ENCODE measurements at places on chromosomes 4 and X.

- no peak for DNase-seq
Observed at GRCh38 chrX:78124307-78124706, 15.1 kb downstream of the TAF9B start.

DNA sequence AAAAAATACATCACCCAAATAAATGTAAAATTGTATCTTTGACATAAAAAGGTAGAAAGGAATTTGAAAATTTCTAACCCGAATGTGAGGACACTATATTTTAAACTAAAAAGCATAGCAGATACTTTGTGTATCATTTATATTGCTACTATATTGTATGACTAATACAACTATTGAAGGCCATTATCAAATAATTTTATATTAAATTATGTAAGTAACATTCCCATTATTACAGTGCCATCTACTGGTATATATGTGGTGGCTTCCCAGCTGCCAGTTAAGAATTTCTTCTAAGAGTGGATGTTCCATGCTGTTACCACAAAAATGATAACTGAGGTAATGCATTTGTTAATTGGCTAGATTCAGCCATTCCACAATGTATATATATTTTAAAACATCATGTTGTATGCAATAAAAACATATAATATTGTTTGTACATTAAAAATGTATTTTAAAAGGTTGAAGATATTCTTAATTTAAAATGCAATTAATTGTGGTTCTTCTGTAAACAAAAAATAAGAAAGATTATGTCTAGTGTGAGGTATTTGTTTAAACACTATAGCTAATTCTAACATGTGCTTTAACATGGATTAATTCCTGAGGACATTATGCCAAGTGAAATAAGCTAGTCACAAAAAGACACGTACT, 65.3 kb downstream of the EGF start:
- DNase-seq, result peak; percentile 12

DNA sequence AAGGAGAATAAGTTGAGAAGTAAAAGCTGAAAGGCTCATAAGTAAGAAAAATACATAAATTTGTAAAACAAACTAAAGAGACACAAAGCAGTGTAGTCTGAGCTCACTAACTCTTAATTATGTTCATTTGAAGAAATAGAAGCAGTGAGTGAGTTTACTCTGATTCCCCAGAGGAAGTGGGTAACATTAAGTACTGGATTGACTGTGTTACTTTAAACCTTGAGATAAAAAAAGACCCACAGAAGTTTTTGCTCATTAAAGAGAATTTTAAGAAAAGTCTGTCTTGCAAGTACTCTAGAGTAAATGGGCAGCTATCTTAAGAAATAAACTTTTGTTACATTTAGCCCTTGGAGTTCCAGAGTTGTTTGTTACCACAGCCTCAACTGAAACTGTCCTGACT, 2466.9 kb downstream of the PCDH7 start:
- DNase-seq, result no peak

DNA sequence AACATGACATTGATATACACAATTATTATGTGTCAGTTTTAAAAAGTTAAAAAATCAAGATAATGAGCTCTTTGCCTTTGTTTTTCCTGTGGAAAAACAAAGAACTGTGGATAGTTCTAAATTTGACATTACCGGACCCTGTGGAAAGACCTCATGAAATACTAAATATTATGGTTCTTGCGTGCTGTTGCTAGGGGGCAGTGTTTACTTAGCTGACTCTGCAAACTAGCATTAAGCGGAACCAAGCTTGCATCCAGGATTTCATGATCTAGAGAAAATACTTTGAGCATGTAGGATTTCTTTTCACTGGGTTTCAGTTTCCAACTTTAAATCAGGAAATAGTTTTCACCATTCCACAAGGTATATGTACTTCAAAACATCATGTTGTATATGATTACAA, 33.6 kb downstream of the CLCN4 start:
- no peak for DNase-seq

DNA sequence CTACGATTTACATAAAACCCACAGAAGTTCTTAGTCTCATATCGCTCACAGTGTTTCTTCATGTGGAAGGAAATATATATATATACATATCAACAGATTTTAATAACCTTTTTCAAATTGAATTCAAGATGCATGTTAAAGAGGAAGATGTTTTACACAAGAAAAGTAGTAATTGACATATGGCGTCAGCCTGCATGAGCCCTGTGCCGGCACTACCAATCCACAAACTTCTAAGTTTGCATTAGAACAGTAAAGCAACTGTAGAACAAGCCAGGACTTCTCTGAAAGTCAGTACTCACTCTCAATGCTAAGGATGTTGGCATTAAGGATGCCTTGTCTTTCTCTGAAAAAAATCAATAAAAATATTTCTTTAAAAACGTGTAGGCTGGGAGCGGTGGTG, 441.3 kb upstream of the SMIM31 start:
- DNase-seq, result no peak

DNA sequence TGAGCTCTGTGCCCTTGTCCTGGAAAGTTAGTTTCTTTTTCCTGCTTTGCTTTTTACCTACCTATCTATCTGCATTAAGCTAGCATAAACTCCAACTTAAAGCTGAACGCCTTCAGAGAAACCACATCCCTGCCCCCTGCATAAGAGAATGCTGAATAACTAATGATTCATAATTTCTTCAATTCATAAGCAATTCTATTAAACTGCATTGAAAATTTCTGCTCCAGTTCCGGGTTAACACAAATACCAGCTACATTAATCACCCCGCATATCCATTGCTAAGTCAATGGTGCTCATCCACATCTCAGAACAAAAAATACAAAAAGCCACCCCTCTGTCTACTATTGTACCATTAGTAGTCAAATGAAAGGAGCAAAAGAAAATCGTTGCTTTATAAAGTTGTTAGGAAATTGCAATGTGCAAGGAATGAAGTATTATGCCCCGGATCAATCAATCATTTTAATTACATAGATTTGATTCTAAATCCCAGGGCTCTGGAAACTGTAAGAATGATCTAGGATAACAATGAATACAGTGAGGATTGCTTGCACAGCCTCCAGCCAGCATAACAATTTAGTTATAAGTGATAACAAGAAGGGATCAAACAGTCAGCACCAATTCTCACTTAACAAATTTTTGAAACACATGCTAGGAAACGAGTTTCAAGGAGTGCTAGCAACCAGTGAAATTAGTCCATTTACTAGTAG, 106.8 kb downstream of the ELOVL6 start:
- no peak for DNase-seq

DNA sequence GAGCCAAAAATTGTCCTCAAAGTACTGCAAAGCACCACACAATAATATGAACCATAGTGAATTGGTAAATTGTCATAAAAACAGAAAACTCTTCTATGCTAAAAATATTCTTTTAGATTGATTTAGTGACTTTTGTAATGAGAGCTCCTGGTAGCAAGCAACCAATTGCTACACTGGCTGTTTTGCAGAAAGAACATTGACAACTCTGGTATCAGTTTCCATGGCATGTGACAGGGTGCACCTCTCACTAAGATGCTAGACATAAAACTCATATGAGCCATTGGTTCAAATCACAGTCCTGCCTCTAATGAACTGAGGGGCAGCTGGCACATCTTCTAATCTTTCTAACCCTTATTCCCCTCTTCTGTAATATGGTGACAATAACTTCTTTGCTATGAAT, 212.2 kb downstream of the HS3ST1 start:
- no peak for DNase-seq

- no peak for DNase-seq
Observed at GRCh38 chrX:22121161-22121560, 89.0 kb downstream of the PHEX start.

- no peak for DNase-seq
Observed at GRCh38 chr4:153934688-153935017, 145.8 kb upstream of the SFRP2 start.

- DNase-seq, result no peak
Observed at GRCh38 chr4:37590016-37590415, 96.2 kb downstream of the RELL1 start.

DNA sequence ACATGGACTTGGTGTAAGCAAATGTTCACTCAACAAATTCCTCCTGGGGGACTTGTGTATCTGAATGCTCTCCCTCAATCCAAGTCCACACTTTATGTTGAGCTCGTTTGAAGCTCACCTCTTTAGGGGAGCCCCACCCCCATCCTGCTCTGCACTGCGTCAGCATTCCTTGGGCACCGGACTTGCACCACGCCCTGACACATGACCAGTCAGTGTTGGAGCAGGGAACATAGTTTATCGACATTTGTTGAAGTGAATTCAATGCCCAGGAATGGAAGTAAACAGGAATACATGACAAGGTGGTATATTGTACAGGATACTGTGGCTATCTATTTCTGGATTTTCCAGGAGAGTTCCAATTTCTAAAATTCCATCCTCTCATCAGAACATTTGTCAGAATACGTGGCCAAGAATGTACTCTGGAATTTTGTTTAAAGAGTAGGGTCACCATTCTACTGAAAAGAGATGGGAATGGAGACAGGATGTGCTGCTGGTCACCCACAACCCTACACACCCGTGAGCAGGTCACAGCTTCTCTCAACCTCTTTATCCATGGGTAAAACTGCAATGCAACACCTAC, 60.0 kb upstream of the LNX1 start:
- no peak for DNase-seq

GRCh38 chrX:104211187-104211586, 43.5 kb downstream of the ESX1 start:
- no peak for DNase-seq

DNA sequence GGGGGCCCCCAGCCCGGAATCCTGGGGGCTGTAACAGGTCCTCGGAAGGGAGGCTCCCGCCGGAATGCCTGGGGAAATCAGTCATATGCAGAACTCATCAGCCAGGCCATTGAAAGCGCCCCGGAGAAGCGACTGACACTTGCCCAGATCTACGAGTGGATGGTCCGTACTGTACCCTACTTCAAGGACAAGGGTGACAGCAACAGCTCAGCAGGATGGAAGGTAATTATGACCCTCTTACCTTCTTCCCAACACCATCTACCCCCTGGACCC, 1.0 kb downstream of the FOXO4 start:
- no peak for DNase-seq

- DNase-seq, result no peak
Observed at GRCh38 chrX:69027181-69028005, 137.9 kb downstream of the PJA1 start.
